ENCODE measurements at places on chromosomes 6 and 20. TPM values are rescaled to one million over a fixed set of nuclear protein-coding genes. Genes with fewer than 3 reads are reported as not detected.

- DNase-seq, result no peak
Measured at GRCh38 chr20:16902662-16903061, 154.5 kb downstream of the OTOR start.

GRCh38 chr6:115592025-115592424 lies 468.7 kb downstream of the FRK start:
- DNase-seq, result no peak

The ELOVL4 gene
- 2.5 TPM for total RNA-seq

GRCh38 chr20:36314734-36315544 lies 8.8 kb downstream of the DLGAP4 start:
- no peak for DNase-seq

The LST1 gene
- 0.09 TPM for total RNA-seq

The PNPLA1 gene
- not detected for total RNA-seq

The CLDN20 gene
- total RNA-seq, result 0.54 TPM

The SNAP25 gene
- 0.80 TPM for total RNA-seq

GRCh38 chr6:50925981-50926380 lies 107.3 kb downstream of the TFAP2B start:
- DNase-seq, result no peak

The DEFB127 gene
- total RNA-seq, result not detected

The ECT2L gene
- not detected for total RNA-seq

DNA sequence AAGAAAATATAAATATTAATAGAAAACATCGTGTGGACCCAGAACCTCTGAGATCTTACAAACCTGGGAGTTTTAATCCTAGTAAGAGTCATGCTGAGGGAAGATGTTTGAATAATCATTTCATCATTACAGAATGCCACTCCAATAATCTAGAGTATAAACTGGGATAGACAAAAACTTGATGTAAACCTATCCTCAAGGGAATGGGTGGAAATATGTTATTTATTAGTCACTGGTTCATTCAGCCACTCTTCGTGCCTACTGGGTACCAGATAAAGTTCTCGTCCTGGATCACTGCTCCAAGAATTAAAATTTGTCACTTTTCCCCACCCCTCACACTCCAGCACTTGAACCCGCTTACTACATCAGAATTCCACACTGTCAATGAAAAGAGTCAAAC lies 7.7 kb downstream of the HLA-B start:
- DNase-seq, result no peak

GRCh38 chr20:47320990-47321805 lies 35.3 kb downstream of the ZMYND8 start:
- no peak for DNase-seq
